ENCODE measurements at places on chromosomes 11 and 22. TPM values are rescaled to one million over a fixed set of nuclear protein-coding genes. Genes with fewer than 3 reads are reported as not detected.

The TMEM86A gene
- 1.7 TPM for total RNA-seq

The SPA17 gene
- total RNA-seq, result 30.9 TPM

The YAP1 gene
- 44.5 TPM for total RNA-seq

GRCh38 chr22:39294571-39295468, 24.6 kb downstream of the RPL3 start:
- no peak for DNase-seq

DNA sequence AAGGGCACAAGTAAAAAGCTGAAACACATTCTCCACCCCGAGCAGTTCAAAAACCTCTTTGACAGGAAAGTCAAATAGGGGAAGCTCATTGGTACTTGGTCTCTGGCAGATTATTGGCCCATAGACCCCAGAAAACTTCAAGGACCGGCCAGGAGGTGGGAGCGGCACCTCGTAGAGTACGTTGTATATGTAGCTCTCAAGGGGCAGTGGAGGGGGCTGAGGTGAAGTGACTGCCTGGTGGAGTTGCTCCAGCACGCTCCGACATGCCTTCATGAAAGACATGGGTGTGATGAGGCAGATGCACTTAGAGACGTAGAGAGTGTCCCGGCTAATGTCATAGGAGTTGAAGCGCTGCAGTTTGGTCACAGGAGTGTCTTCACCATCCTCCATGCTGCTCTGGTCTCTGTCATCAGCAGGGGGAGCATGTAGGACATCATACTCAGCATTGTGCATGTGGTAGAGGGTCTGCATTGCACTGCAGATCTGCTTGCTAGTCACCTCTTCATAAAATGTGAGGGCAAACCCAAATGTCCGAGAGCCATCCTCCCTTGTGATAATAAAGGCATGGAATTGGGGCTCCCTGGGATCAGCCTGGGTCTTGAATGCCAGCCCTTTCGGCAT, 61.3 kb downstream of the DENND5A start:
- no peak for DNase-seq

- DNase-seq, result no peak
Measured at GRCh38 chr11:12169822-12170221, 59.4 kb downstream of the MICAL2 start.

All from A172 (cell line).